ENCODE measurements at places on chromosomes 2 and 18.

DNA sequence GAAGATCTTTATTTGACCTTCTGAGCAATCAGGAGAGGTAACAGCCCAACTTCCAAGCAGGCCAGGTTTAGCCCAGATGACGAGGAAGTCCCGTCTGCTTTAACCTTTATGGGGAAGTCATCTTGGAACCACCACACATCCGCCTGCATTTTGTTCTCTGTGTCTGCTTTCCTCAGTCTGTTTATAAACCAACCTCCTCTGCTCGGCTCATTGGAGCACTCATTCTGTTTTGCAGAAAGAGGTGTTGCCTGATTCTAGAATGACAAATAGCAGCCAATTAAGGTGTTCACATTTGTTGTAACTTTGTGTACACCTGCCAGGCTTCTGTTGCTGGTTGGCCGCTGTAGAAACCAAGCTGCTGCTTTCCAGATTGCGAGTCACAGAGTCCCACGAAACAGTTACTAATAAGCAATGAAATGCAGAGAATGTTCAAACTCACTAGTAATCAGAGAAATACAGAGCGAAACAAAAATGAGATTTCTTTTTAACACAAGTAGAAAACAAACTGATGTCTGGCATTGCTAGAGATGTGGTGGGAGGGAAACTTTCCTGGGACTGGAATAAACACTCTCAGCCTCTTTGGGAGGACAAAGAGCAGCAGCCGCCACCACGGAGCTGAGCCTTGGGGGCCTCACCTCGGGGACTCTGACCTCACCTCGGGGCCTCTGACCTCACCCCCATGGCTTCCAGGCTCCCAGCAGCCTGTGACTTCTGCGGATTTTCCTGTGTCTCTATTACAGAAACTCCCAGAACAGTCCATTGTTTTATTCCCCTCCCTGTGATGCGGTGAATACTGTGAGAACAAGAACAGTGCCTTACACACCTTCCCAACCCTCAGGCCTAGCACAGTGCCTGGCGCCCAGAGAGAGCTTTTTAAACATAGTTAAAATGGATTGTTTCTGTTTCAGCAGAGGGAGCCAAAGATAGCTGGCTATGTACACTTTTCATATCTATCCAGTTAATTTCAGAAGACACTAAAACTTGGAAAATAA, 64.0 kb downstream of the MBP start:
- no peak for DNase-seq

DNA sequence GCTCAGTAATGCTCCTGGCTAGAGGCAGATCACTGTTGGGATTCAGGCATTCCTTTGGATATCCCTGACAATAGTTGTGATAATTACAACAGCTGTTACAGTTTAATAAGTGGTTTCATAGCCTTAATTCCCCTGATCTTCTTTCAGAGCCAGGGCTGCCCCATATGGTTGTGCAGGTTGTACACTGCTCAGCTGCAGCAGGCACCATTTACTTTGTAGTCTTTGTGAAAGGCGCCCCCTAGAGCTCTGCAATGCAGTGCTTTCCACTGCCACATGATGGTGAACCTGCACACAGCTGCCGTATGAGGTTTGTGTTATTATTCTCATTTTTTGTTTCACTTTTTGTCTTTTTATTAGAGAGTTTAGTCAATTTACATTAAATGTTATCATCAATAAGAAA, 239.1 kb downstream of the KCNS3 start:
- no peak for DNase-seq

- no peak for DNase-seq
Observed at GRCh38 chr2:191831410-191831994, 15.4 kb downstream of the CAVIN2 start.

DNA sequence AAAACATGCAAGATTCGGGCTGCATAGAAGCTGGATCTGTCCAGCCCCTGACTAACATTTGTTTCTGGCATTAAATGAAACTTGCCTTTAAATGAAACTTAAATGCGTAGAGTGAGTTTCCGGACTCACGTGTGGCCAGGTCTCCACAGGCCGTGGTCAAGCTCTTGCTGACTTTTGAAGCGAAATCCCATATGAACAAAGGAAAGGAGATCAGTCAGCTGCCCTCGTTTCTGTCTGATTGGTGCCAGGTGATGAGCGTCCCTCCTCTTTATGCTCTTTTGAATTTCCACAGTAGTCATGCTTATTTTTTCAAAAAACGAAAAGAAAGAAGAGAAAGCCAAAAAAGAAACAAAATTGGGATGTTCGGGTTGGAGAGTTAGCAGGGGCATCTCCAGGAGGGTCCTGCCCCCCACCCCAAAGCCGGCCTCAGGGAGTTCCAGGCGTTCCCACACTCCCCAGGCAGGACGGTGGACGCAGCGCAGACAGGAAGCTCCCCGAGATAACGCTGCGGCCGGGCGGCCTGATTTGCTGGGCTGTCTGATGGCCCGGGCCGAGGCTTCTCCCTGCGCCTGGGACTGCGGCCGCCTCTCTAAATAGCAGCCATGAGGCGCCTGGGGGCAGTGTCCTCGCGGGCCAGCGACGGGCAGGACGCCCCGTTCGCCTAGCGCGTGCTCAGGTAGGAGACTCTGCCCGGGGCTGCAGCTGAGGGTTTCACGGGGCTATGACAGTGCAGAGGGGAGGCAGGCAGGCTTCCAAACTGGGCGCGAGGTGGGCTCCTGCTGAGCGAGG, at the start of gene COLEC11:
TSS of gene COLEC11 (plus strand) at position 620 of the 789 bp plus-strand sequence. CDS start 9,229 bp downstream, outside the sequence.
- DNase-seq = no peak

GRCh38 chr2:228245601-228246000, 64.1 kb upstream of the SPHKAP start:
- no peak for DNase-seq

DNA sequence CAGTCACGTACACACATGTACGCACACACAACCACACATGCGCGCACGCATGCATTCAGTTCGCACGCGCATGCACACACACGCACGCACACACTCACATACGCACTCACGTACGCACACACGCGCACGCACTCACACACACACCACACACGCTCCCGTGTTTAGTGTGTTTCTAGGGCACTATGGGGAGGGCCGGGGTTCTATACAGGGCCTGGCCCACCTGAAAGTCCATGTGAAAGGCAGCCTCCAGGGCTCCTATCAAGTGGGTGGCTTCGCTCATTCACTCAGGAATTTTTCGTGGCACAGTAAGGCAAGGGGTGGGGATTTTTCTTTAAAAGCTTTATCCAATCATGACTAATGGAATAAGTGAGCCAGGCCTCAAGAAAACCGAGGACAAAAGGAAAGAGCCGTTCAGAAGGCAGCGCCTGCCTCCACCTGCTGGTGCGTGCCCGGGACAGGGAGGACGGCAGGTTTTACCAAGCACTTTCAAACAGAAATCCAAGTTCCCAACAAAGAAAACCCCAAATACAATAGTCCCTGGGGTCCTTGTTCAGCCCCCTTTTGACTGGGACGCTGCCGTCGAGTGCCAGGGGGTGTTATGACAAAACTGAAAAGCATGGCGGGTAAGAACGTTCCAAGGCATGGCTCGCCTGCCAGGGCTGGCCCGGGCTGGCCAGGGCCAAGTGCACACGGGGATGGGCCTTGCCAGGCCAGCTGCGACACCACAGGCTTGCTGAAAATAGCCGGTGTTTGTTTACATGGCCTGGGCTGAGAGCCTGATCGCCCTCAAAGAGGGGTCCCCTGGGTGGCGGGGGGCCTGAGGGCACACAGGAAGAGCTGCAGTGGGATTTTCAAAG, 110.0 kb downstream of the HDAC4 start:
- DNase-seq = no peak

DNA sequence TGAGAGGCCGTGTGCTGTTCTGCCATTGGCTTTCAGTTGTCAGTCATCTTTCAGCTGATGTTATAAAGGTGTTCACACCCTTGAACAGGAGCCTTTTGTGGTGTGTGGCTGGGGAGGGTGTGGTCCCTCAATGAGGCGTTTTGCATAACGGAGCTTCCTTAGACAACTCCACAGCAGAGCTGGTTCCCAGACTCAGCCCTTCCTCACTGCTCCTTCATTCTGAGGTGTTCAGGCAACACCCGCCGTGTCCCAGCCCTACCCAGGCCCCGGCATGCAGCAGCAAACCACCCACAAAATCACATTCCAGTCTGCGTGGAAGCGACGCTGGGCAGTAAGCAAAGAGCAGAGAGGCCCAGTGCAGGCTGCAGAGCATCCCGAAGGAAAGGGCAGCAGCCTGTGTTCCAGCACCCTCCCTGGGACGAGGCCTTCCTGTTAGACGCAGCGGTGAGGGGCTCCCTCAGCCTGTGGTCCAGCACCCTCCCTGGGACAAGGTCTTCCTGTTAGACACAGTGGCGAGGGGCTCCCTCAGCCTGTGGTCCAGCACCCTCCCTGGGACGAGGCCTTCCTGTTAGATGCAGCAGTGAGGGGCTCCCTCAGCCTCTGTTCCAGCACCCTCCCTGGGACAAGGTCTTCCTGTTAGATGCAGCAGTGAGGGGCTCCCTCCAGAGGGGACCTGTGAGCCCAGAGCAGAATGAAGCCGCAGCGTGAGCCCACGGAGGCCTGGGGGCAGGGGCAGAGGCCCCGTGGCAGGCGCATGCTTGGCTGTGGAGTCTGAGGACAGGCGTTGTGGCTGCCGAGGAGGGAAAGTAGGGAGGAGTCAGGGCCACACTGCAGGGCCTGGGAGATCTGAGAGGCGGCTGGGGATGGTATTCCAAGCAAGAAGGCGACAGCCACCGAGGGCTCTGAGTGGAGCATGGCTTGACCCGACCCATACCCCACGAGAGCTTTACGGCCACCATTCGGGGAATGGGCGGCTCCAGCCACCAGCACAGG, 201.8 kb upstream of the HDAC4 start:
- no peak for DNase-seq

GRCh38 chr2:205011031-205011430, 465.8 kb downstream of the PARD3B start:
- no peak for DNase-seq

DNA sequence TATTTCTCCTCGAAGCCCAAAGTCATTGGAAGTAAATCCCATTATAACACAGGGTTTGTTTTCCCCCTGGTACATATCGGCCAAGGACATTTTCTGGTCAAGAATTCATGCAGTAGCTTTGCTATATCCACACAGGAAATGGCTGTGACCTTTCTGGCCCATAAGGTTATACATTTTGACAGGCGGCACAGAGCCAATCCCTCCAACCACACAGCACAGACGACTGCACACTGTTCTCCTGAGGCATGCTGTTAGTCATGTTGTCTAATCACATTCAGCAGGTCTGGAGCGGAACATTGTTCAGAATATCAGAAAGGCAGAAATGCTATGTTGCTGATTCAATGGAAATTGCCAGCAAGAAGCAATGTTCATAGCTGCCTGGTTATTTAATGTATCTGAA, 742.3 kb upstream of the SLC8A1 start:
- DNase-seq = no peak

DNA sequence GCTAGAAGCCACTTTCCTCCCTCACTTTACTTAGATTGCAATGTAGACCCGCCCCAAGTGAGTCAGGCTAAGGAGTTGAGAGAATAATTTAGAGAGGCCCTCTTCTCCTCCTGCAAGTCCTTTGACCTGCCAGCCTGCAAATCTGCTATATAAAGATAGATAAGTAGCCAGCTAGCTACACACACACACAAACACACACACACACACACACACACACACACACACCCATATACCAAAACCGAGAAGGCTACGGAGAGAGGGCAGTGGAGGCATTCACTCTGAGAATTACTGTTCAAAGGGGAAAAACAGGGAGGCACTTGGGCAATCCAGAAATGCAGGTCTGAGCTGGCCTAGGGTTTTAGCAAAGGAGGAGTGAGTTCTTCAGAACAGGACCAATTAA, 23.0 kb upstream of the SMAD7 start:
- no peak for DNase-seq

- no peak for DNase-seq
Observed at GRCh38 chr2:128245813-128246212, 72.9 kb downstream of the HS6ST1 start.

DNA sequence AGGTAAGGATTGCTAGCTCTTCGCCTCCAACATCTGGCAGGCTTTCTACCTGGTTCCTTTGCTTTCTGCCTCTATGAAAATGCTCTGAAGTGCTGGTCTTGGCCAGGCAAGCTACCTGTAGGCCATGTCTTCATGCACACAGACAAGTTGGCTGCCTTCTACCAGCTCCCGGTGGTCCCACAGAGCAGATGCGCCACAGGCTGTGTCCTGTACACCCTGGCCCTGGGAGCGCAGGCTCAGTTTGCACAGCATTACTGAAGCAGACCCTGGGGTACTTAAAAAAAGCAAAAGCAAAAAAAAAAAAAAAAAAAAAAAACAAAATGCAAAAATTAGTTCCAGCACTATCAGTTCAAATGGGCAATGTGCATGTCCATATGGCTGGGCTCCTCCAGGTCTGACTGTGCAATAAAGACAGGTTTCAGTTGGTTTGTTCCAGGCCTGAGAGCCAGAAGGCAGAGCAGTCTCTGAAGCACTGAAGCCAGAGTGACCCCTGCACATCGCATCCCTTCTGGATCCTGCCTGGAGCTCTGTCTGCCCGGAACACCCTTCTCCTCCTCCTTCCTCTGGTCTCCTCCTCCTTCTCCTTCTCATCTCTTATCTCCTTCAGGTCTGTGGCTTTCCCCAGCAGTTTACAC, 288.0 kb upstream of the REV1 start:
- DNase-seq = no peak

DNA sequence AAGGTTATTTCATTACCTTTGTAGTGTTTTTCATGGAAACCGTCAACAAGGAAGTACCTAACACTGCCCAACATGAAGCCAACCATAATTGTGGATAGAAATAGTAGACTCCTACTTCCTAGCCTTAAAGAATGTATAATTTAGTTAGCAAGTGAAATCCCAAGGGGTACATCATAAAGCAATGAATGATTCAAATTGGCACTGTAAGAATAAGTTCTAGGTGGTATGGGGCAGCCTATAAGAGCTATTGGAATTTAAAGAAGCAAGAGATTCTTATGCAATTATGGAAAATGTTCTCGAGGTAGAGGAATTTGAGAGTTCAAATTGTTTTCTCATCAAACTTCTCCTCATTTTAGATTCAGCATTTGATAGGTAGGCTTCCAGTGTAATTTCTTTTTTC, 157.9 kb downstream of the FMNL2 start:
- DNase-seq = no peak

DNA sequence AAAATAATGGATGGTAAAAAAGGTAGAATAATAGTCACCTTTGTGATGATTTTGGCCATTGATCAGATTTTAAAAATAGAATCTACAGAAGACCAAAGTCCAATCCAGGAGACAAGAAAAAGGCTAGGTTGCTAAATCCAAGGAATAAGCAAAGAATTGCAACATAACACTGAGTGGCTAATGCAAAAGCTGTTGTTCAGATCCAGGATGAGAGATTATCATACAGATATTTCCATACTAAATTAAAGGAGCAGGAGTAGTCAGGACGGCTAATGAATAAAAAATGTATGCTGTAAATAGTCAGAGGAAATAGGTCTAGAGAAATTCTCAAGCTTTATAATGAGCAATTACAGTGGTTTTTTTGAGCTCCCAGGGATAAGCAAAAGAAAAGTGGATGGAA, 745.9 kb upstream of the ACVR2A start:
- DNase-seq = no peak

DNA sequence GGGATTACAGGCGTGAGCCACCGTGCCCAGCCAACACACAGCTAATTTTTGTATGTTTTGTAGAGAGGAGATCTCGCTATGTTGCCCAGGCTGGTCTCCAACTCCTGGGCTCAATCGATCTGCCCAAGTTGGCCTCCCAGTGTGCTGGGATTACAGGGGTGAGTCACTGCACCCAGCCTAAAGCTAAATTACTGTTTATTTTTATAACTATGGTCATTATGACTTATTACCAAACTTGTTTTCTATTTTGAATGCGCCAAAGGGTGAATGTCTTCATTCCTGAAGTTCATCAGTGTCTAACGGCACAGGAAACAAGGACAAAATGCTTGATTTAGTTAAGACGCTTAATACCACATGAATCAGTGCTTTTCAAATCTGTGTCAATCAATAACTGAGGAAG, 38.9 kb upstream of the GREB1L start:
- DNase-seq = no peak
